Mucosa of gallbladder (tissue), 1 donor: ENCODE measurements at places on chromosomes 7 and 10. TPM values are rescaled to one million over a fixed set of nuclear protein-coding genes. Genes with fewer than 3 reads are reported as not detected.

Gene SSC4D
- total RNA-seq: 0.40 TPM

Gene MAGI2
- total RNA-seq: 10.6 TPM

Gene STEAP1
- 13.1 TPM for total RNA-seq

GRCh38 chr7:97043281-97043680, 18.6 kb upstream of the DLX5 start:
- DNase-seq: no peak

DNA sequence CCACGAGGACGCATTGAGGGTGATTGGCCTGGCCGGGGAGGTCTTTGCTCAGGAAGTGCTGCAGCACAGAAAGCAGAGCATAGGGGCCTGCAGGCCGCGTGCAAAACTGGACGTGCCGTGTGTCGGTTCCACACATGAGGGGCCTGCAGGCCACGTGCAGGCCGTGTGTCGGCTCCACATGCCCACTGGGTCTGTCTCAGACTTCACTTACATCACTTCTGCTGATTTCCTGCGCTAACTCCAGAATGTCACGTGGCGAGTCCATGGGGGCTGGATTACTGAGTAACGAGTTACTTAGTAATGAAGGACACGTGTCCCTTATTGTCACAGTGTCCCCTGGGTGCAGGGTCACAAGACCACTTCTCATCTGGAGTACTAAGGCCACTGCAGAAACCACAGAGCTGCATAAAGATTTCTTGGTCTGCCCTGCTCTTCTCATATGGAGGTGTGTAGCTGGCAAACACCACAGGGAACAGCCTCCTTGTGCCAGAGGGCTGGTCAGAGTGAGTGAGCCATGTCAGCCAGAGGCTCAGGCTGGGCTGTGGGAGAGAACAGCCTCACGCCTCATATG, 60.8 kb downstream of the GDI2 start:
- DNase-seq: no peak

GRCh38 chr10:132360766-132361447, 28.9 kb downstream of the LRRC27 start:
- DNase-seq: no peak

DNA sequence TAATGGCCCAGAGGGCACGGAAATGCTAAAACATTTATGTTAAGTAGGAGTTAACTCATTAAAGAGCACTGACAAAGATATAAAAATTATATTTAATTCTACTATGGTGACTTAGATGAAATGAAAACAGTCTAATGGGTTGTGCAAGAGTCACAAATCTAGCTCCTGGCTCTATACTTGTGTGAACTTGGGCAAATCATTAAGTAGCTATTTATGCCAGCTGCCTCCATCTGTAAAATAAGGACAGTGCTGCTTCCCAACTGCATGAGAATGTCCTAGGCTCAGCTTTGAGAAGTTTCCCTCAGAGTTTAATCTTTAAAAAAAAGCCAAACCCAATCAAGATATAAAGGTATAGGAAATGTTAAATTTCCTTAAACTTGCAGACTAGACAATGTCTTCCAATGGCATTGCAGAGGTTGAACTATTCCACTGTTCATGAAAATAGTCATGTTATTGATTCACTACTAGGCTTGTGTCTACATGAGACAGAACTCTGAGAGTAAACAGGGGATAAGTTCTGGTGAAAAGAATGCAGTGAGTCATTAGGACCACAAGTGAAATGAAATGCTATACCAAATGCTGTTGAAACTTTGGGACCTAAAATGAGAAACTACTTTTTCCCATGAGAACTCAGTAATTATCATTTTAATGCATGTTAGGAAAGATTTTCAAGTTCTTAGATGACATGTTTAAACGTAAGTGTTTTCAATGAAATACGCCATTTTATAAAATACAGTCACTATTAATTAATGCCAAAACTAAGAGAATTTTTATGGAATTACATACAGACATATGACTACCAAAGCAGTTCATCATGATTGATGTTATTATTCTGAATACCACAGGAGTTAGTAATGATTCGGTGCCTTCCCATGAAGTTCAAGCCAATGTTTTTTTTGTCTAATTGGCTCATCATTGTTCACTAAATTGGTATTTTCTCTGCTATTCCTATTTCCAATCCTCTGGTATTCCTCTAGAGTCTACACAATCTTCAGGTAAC, 84.2 kb downstream of the CDK6 start:
- no peak for DNase-seq

- DNase-seq: no peak
Measured at GRCh38 chr10:31010062-31010461, 21.6 kb downstream of the ZNF438 start.

GRCh38 chr10:79928028-79928583, 20.8 kb downstream of the SFTPD start:
- DNase-seq: no peak

DNA sequence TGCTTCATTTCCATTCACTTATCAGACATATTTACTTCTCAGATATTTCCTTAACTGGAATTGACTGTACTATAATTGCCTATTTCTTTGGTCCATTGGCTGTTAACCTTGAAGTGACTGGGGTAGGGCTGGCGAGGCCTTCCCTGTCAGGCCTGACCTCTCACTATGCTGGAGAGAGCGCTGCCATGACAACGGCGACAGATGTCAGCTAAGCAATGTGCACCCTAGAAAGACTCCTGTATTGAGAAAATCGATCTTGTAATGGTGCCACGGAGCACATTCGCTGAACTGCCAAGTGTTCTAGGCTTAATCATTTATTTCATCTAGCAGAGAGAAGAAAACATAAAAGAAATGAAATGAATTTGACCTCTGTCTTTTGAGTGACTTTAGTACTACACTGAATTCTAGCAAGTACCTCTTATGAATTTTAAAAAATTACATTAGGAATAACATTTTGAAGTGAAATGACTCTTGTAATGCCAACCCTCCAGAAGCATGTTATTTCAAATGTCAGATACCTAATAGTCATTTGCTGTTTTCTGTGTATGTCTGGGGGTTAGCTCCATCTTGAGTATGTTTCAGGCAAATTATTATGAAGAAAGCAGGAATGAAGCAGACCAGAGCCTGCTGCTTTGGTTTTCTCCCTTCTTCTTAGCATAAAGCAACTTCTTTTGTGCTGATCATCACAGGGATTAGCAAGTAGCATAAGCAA, 148.0 kb downstream of the SNX10 start:
- peak; percentile 90 for DNase-seq

GRCh38 chr7:112940314-112940732, 146.3 kb downstream of the GPR85 start:
- DNase-seq: no peak

- no peak for DNase-seq
Measured at GRCh38 chr10:78187371-78187770, 153.7 kb downstream of the RPS24 start.

GRCh38 chr7:25731846-25732245, 420.2 kb upstream of the NFE2L3 start:
- DNase-seq: no peak
